T-helper 2 cell (primary cell): ENCODE measurements at places on chromosomes 13 and 19.

GRCh38 chr13:97435323-97435722 lies 1.4 kb downstream of the RAP2A start:
- DNase-seq = no peak

- no peak for DNase-seq
Observed at GRCh38 chr13:37138169-37138568, 32.7 kb upstream of the CSNK1A1L start.

DNA sequence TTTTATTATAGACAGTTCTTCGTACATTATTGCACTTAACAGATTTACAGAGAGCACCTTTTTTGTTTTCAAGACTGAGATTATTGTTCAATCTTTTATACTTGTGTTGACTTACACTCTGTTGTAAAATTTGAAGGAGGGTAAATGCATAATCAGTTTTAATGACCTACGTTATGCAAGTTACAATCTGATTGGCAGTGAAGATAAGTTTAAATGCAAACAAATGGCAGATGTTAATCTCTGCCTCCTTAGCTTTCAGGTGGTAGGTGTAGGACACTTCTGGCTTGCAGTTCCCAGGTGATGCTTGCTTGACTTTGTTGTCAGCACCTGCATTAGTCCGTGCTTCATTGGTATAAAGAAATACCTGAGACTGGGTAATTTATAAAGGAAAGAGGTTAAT lies 424.9 kb downstream of the FGF9 start:
- no peak for DNase-seq

- no peak for DNase-seq
Observed at GRCh38 chr19:47105874-47106273, 7.7 kb downstream of the ZC3H4 start.

GRCh38 chr19:28574212-28574611 lies 638.7 kb downstream of the UQCRFS1 start:
- no peak for DNase-seq

DNA sequence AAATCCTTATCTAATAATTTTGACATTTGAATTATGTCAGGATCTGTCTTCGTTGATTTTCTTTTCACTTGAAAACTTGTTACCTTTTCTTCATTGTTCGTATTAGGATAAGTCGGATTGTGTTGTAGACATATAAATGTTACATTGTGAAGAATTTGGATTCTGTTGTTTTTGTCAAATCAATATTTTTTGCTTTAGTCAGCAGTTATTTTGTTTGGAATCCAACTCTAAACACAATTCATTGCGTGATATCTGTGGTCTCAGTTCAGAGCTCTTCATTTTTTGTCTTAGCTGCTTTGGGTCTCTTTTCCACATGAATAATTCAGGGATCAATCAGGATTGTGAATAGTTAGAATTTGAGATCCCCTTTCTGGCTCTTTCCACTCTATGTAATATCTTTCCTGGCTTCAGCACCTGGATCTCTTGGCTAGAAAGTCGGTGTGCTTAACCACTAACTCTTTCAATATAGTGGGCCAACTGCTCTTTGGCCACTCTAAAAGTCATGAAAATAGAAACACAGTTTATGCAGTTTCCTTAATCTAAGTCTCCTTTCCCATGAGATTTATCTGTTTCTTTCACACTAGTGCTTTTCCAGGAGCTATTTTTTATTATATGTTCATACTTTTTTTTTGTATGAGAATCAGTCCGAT lies 2494.2 kb upstream of the PCDH20 start:
- no peak for DNase-seq

DNA sequence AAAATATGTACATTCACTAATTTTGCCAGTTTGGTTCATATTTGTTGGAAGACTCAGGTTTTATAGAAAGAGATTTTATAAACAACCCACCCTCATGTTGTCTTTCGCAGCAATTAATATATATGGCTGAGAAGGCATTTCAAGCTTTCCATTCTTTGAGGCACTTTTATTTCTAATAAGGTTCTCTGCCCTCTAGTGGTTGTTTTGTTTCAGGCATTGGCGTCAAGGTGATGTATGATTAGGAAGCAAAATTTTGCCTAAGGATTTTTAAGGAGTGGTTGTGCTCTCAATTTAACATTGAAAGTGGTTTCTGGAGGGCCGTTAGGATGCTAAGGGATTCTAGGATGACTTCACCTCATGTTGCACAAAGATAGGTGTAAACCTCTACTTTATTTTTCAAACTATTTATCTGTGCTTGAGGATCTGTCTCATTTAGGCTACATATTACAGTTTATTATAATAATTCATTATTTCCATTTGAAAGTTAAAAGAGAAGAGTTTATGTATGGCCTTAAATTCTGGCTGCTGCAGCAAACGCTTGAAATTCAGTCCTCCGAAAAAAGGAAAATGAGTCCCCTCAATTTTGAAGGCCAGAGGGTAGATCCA lies 35.9 kb downstream of the OXGR1 start:
- DNase-seq = no peak

- peak; percentile 46 for DNase-seq
Observed at GRCh38 chr19:55082020-55082851, 6.6 kb downstream of the EPS8L1 start.

DNA sequence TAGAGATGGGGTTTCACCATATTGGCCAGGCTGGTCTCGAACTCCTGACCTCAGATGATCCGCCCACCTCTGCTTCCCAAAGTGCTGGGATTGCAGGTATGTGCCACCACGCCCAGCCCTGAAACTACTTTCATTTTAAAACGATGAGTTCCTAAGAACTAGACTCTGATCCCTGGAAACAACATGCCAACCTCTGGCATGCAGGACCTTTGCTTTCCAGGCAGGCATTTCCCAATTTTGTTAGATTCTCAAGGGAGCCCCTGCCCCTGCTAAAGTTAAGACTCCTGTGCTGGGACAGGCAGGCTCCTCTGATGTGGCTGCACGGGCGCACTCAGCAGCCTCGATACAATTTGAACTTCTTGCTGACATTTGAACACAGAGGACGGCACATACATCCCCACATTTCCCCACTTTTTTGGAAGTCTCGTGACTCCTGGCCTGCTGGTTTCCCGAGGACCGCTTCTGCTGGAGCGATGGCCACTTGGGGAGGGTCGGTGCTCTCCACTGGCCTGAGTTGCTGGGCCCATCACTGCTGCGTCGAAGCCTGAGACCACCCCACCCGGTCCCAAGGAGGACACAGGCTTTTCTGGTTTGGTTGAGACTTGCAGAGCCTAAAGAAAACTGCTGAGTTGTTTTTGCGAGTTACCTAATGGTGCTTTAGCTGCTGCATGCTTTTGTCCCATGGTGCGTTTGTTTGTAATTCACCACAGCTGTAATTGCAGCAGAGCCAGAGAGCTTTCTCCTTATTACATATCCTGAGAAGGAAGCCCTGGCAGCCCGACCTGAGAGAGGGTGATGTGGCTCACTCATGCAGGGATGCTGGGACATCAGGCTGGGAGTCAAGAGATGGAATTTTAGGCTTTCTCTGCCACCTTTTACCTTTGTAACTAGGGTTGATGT lies 8.2 kb downstream of the ATP11A start:
- DNase-seq = no peak

DNA sequence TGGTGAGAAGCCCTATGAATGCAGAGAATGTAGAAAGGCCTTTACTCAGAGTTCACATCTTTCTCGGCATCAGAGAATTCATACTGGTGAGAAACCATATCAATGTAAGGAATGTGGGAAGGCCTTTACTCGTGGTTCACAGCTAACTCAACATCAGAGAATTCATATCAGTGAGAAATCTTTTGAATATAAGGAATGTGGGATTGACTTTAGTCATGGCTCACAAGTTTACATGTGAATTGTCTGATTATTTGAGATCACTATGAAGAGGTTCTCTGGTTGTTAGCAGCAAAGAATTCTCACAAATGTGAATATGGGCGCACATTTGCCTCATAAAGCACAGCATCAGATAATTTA lies 43.7 kb downstream of the ZNF585A start:
- DNase-seq = no peak

DNA sequence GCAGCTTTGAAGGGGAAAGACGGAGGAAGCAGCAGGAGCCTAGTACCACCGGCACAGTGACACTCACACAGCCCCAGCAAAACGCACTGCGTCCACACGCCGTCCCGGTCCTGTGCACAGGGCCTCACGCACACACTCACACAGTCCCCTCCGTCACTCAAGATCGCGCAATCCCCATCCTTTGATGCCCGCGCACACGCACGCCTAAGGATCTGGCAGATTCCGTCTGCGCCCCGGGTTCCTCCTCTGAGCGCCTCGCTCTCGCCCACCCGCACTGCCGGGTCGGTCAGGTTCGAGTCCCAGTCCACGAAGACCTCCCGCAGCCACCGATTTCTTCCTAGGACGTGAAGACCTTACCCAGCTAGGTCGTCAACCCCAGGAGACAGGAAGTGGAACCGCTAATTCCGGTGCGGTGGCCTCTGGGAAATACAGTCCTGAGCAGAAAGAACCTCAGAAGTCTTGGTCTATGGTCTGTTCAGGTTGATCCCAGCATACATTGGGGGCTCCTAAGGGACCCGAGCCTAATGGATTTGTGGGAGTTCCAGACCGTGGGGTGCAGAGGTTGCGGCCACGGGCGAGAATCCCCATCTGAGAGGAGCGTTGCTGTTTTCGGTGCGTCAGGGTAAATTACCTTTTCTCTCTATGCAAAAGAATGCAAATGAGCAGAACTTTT lies at the start of gene ZNF780B:
TSS of gene ZNF780B (minus strand) at position 400 of the 673 bp plus-strand sequence. CDS start 5,899 bp downstream, outside the sequence.
- peak; percentile 58 for DNase-seq

DNA sequence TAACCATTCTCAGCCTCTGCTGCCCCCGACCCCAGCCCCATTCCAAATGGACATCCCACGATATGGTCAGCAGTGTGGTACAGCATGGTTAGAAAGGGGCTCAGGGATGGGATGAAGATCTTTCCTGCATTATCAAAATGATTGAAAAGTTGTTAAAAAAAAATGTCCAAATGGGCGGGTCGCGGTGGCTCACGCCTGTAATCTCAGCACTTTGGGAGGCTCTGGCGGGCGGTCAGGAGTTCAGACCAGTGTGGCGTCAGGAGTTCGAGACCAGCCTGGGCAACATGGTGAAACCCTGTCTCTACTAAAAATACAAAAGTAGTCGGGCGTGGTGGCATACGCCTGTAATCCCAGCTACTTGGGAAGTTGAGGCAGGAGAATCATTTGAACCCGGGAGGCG lies 54.3 kb upstream of the ZNF254 start:
- DNase-seq = no peak

- DNase-seq = no peak
Observed at GRCh38 chr13:63741029-63741813, 2325.6 kb upstream of the PCDH20 start.

GRCh38 chr19:12867120-12868099 lies 13.8 kb downstream of the DNASE2 start:
- DNase-seq = peak; percentile 57

- DNase-seq = no peak
Observed at GRCh38 chr13:113953561-113953960, 20.3 kb downstream of the C13orf46 start.

GRCh38 chr19:8609279-8610040 lies 1.1 kb downstream of the ADAMTS10 start:
- no peak for DNase-seq

- no peak for DNase-seq
Observed at GRCh38 chr13:27211771-27212364, 39.5 kb upstream of the RPL21 start.

GRCh38 chr13:75079226-75079625 lies 402.7 kb downstream of the TBC1D4 start:
- no peak for DNase-seq

GRCh38 chr13:101218484-101218883 lies 197.8 kb downstream of the NALCN start:
- DNase-seq = no peak

GRCh38 chr19:16144216-16144581 lies 714 bp downstream of the HSH2D start:
- no peak for DNase-seq

DNA sequence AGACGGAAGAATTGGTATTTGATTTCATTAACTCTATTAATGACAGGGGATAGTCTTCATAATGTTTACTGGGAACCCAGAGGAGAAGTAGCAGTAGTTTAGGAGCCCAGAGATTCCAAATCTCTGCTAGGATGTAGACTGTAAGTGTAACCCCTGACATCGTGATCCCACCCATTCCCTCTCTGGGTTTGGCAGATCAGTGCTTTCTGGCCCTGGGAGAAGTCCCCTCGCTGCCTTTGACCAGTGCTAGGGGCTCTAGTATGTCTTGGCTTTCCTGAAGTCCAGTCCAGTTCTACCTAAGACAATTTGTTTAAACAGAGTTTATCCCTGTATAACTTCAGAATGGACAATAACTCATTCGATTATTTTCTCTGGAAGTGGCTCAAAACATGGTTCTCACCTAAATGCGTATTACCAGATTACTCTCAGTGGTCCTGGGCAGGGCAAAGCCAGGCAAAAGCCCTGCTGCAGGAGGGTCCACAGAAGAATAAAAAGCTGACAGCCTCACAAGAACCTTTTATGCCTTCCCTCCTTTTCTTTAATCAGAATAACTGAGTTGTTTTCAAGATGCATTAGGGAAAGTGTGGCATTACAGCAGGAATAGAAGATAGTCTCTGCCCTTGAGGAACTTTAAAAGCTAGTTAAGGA lies 11.8 kb downstream of the KLF5 start:
- no peak for DNase-seq

DNA sequence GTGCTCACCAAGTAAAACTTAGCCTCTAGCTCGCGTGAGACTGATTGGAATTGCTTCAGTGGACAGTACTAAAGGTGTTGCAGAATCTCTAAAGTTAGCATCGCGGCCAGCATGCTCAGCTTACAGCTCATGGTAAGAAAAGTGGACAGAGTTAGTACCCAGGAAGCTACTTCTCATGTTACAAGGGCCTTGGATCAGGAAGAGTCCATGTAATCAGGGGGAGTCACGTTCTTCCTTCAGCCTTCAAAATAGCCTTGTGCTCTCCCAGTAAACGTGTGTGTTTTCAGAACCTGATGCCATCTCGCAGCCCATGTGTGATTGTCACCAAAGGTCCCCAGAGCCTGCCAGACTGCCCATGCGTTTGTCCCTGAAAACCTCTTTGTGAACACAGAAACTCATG lies 195.8 kb upstream of the RNF113B start:
- DNase-seq = no peak

DNA sequence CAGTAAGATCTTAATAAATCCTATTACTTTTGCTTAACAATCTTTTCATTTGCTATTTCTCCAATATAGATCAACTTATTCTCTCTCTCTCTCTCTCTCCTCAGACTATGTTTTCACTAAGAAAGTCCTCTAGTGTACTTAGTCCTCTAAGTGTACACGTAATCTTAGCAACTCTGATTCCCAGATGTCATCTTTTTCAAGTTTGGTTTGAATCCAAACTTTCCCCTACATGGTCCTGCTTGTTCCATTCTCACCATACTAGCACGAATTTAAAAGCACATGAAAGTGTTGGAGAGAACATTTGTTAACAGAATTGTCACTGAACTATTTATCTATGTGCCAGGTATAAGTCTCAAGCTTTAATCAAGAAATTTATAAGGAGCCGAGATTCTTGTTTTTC lies 202.9 kb downstream of the SPRY2 start:
- no peak for DNase-seq

- DNase-seq = no peak
Observed at GRCh38 chr13:33367926-33368325, 82.4 kb upstream of the STARD13 start.

- no peak for DNase-seq
Observed at GRCh38 chr19:16969135-16969534, 57.5 kb downstream of the CPAMD8 start.

DNA sequence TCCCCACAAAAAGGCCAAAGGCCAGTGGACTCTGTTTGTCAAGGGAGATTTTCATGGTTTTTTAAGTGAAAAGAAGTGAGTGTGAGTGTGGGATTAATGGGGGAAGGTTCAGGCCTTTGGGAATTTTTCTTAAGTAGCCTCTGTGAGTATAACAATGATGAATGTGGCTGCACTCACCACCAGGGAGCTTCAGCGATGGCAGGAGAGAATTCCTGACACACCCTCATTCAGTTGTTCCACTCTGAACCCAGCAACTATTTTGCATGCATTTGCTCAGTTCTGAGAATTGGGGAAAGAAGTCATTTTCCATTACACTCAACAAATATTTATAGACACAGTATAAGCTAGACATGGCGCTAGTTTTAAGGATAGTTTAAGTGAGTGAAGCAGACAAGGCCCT lies 117.9 kb downstream of the CCNA1 start:
- no peak for DNase-seq
